ENCODE measurements at places on chromosomes 11 and 22.

- no peak for DNase-seq
Observed at GRCh38 chr11:13260963-13261588, 16.5 kb upstream of the BMAL1 start.

DNA sequence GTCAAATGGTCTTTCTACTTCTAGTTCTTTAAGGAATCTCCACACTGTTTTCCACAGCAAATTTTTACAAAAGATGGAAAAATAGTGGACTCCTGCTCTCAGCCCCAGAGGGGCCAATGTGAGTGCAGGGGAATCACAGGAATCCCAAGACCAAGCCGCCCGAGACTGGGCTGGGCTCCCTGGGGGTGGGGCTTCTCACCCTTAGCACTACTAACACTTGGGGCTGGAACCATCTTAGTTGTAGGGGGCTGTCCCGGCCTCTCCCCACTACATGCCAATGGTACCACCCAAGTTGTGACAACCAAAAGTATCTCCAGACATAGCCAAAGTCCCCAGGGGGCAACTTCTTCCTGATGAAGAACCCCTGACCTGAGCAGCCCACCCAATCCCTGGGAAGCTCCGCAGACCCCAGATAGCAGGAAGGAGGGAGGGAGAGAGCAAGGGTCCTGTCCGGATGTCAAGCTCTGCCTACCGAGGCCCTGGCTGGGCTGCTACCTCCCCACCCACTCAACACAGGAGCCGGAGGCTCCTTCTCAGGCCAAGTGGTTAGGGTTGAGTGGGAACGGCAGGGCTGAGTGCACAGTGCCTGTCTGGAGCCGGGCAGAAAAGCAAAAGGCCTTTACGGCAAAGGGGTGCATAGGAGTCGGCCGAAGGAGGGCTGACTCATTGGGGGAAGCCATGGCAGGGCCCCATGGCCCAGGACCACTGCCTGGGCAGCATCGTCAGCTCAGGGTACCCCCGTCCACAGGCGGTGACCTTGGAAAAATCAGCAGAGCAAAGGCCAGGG is 122.5 kb upstream of the FGF3 start:
- DNase-seq, result no peak

- no peak for DNase-seq
Observed at GRCh38 chr11:102252339-102252891, 64.9 kb upstream of the BIRC3 start.

DNA sequence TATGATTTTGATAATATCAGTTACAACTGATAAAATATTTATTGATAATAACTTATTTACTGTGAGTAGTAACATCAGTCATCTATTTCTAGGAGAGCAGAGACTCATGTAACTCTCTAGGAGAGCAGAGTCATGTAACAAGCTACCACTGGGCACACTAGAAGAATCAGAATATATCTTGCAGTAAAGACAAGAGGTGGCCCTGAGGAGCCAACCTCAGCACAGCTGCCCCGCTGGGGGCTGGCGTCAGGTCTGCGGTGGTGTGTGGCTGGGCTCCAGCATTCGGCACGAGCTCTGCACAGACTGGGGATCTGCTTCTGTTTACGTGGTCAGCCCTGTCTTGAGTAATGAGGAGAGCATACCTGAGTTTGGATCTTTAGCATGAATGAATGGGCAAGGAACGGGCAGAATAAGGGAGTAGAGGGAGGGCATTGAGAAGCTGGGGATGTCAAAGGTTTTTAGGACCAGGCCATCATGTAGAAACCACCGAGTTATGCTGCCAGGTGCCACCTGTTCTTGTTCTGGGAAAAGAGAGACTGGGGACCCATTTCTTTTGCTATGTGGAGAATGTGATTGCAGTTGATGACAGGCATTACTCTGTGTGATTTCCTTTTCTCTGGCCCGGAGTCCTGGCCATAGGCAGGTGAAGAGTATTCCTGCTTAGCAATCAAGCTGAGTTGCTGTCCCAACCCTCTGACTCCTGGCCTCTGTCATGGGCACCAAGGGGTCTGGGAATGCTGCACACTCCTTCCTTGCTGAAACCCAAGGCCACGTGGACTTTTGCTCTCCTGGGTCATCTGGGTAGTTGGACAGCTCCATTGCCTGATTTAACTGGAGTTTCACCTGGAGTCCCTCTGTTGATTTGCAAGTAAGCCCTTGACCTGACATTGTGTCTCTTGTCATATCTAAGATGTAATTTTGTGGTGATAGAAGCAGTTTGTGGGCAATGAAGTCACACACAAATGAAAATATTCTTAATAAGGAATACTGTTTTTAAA is 50.9 kb upstream of the HEPHL1 start:
- DNase-seq, result no peak

DNA sequence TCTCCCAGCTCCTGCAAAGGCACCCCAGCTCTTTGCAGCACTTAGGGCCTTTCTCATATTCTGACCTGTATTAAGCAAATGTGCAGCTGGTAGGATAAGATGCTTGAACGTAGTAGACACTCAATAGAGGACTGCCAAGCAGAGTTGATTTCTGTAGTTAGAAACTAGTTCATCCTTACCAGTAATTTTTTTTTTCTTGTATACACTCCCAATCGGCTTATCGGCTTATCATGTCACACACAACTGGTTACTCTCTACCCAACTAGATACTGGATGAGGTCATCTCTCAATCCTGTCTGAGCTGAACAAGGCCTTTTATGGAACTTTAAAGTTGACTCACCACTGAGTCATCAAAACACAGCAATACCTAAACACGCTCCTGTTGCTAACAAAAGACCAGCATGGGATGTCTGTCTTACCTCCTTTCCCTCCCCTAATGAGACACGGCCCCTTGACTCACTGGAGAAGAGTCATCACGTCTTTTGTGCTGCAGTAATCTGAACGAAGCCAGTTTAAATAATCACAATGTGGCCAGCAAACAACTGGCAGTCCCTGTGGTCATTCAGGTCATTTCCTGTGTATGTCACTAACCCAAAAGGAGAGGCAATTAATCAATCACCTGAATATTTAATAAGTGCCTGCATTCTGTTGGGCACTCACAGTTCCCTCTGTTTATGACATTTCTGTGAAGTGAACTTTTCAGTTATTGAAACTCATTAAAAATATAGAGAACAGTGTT is 7.5 kb upstream of the WEE1 start:
- peak; percentile 100 for DNase-seq

DNA sequence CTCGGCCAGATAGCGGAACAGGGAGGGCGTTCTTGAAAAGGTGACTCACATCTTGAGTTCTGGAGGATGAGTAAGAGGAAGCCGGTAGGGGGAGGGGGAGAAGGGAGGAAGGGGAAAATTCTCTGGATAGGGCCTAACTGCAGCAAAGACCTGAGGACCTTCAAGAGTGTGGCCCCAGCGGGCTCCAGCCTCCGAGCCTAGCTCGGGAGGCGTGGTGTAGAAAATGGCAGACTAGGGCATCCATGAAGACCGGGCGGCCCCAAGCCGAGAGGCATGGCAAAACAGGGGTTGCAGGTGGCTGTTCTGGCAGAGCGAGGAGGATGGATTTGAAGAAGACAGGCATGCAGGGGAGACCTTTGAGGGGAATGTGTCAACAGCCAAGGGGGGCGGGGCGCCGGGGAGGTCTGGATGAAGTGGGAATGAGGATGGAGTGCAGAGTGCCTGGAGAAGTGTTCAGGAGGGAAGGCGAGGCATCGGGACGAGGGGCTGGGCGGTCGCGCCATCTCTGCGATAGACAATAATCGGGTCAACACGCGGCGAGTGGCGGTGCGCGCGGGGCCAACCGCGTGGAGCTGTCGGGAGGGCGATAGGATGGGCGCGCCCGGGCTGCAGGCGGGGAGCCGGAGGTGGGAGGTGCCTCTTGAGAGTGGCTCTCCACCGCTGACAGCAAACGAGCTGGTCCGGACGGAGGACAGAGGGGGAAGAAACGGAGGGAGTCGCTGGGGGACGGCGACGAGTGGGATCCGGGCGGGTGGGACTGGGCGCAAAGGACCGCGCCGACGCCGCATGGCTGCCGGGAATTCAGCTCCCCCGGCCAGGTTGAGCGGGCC is 40.0 kb upstream of the CREB3L1 start:
- DNase-seq, result no peak

DNA sequence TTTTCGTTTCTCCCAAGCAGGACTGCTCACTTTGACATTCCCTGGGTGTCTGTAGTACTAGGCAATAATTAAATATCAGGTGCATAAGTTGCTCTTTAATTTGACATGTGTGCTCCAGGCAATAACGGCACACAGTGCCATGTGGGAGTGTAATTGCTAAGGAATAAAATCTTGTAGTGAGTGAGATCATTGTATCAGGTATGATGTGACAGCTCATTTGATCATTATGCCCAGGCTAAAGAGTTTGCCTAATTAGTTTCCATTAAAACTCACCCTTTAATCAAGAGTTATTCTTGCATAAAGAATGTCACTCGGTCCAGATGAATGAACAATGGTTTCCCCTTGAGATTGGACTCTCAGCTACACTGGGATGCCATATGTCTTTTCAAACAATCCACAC is 220.0 kb downstream of the INSC start:
- no peak for DNase-seq

DNA sequence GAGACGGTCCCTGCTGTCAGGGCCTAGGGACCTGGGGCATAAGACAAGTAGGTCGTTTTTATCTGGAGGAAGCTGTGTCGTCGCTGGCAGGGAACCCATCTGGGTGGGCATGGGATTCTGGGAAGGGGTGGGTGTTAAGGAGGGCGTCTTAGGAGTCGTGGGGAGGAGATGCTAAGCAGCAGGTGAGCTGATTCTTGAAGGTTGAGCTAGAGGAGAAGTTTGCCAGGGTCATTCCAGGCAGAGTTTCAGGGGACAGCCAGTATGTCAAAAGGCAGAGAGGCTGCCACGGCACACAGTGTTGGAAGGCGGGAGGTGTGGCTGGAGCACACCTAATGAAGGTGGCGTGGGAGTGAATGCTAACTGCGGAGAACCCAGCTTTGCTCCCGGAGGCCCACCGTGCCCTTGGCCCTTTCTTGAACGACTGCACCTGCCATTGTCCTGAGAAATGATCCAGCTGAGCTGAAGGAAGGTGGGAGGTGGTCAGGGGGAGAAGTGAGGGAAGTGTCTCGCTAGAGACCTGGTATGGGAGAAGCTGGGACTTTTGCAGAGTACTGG is 1.3 kb downstream of the FAM118A start:
- no peak for DNase-seq

- no peak for DNase-seq
Observed at GRCh38 chr11:72981080-72981479, 161.0 kb downstream of the FCHSD2 start.

DNA sequence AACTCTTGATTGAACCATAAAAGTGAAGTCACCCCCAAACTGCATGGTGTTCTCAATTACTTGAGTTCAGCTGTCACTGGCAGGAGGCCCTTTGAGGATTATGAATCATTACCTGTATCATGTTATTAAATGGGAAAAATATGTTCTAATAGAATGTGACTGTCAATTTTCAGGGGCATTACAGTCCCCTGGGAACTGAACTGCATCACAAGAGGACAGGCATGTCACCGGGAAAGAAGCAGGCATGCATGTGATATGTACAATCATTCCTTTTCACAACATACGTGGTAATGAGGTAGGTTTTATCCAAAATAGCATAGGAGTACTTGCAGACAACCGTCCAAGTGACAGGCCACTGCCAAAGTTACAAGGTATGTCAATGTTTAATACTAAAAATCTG is 165.8 kb downstream of the MAML2 start:
- no peak for DNase-seq

DNA sequence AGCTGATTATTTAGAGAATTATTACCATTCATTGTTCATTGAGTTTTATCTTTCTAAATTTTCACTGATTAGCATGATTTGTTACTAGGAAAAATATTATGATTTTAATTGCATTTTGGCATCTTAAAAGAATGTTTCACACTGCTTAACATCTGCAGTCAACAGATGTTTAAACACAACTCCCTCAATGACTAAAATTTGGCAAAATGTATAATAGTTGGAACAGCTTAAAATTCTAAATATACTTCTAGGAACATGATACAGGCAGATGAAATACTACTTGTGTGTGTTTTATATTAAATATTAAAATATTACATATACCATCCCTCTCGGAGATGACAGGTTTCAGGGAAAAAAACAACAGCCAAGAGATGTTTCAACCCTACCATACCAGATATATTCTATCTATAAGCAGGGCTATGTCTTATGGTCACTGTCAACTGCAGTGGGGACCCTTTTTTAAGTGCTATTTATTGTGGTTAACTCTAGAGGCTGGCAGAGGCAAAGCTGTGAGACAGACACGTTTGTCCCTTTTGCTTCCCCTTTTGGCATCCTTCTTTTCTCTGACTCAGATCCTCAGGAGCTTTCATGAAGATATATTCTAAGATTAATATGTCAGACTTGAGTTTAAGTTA is 81.9 kb downstream of the BDNF start:
- DNase-seq, result no peak

DNA sequence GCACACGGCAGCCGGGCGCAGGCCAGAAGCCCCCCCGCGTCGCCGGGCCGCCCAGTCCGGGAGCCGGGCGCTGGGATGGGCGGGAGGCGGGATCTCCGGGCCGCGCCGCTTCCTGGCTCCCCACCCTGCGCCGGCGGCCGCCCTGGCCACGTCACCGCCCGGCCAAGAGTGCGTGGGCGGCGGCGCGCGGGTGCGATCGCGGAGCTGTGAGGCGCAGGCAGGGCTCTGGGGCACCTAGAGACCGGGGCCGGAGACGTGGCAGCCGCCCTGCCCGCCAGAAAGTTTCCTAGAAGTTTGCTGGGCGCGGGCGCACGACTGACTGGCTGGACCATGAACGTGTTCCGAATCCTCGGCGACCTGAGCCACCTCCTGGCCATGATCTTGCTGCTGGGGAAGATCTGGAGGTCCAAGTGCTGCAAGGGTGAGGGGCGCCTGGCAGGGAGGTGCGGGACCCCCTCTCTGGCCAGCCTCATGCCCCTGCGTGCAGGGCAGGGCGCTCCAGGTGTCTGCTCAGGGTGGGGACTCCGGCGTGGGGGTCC is at the start of gene KDELR3:
TSS of gene KDELR3 (plus strand) at position 193 of the 539 bp plus-strand sequence. CDS start at position 331, 138 bp downstream.
- DNase-seq, result peak; percentile 40

DNA sequence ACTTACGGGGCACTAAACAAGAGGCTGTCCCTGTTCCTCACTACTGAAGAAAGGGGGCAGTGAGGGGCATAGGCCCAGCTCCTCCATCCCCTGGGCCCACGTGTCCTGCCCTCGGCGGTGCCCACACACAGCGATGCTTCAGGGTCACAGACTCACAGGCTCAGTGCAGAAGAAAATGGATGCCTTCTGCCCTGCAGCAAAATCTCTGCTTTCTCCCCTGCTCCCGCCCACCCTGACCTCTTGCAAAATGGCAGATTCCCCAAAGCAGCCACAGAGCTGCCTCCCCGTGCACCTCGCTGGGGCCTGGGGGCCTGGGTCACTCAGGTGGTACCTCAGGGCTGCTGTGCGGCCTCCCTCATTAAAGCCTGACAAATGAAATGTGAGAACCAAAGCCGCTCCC is 204.0 kb downstream of the DSCAML1 start:
- DNase-seq, result no peak

GRCh38 chr22:21626073-21626734 is 3.6 kb downstream of the YDJC start:
- no peak for DNase-seq

Measured in skeletal muscle cell (primary cell).